ENCODE measurements at places on chromosomes 7 and 10.

GRCh38 chr7:92404170-92404614, 43.1 kb upstream of the GATAD1 start:
- no peak for DNase-seq

DNA sequence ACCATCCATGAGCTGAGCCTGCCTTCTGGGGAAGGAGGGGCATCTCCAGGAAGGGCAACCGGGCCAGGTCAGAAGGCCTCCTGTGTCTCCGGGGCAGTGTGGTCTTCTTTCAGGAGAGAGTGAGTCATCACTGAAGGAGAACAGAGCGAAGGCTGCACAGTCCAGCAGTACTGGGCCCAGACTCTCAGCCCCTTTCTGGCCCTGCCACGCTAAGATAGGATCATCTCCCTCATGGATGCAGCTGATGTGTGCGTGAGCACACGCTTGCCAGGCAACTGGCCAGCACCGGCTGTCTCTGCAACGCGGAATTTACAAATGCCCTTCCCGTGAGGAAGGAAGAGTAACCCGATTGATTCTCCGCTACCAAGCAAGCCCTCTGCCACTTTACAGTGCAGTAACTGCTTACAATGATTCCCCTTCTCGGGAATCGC, 328.2 kb downstream of the TNS3 start:
- peak; percentile 17 for DNase-seq

DNA sequence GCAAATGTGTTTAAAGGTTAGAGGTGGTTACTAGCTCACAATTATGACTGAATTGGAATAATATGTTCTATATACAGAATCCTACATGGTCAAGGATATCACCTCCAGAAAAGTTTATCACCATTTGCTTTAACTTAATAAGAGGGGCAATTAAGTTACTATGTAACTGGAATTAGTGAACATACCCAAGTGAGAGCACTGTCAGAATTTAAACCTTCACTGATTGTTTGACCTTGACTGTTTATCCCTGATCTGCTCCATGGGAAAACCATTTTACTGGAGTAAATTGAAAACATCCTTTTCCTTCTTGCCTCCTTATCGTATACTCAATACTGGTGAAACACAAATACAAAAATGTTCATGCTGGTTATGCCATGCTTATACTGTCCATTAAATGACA, 107.4 kb downstream of the SEMA3D start:
- DNase-seq, result no peak

DNA sequence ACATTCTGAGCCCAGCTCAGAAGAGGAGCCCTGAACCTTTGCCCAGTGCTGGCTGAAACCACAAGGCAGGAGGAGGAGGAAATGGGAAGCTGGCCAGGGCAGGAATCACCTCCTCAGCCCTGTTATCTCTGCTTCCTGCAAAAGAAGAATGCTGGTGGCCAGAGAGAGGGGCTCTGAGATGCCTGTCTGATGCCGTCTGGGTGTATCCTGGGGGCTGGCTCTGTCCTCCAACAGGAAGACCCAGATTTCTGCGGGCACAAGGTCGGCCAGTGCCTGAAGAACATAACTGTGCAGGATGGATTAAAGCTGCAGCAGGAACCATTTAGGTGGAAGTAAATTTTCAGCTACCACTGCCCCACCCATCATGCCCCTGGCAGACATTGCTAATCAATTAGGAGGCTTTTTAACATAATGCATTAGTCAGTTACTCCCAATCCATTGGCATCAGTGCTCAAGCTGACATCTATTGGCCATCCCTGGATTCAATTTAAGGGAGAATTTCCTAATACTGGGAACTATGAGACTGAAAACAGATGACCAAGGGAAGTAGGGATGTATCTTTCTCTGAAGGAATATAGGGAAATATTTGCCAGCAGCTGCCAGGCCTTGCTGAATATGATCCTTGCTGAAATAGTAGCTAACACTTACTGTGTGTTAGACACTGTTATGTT, 67.7 kb downstream of the COL13A1 start:
- DNase-seq, result no peak

DNA sequence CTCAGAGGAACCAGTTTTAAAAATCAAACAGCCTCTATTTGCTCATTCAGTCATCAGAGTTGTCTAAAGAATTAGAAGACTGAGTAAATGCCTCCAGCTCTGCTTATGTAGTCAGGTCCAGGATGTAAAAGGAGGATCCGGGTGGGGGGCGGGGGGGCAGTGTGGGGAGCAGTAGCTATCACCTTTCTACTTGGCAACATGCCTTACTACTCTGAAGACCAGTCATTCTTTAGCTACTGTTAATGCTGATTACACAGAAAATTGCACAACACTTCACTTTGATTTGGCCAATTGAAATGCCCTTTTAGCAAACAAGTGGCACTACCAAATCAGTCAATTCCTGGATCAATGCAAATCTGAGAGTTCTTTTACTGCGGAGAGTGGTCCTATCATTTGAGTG, 164.2 kb downstream of the NXPH1 start:
- DNase-seq, result no peak

GRCh38 chr10:112761256-112761655, 188.8 kb upstream of the TCF7L2 start:
- no peak for DNase-seq

DNA sequence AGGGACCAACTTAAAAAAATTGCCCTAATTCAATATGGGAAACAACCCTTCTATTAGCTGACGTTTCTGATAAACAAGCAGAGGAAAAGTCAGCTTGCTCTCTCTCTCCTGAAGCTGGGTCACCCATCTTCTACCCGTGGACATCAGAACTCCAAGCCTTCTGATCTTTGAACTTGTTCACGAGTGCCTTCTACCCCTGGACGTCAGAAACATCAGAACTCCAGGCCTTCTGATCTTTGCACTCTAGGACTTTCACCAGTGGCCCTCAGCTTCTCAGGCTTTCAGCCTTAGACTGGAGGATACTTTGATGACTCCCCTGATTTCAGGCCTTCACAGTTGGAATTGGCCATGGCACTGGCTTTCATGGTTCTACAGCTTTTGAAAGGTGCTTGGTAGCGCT, 41.8 kb downstream of the AKR1C8 start:
- no peak for DNase-seq

GRCh38 chr7:151954866-151955820, 1.1 kb upstream of the GALNTL5 start:
- DNase-seq, result no peak

GRCh38 chr10:125006921-125007426, 65.1 kb downstream of the ZRANB1 start:
- DNase-seq, result no peak

GRCh38 chr7:33669251-33669670, 236.1 kb upstream of the BMPER start:
- DNase-seq, result no peak

All from inflammatory macrophage (primary cell).